ENCODE measurements at places on chromosomes 7 and 10. TPM values are rescaled to one million over a fixed set of nuclear protein-coding genes. Genes with fewer than 3 reads are reported as not detected.

DNA sequence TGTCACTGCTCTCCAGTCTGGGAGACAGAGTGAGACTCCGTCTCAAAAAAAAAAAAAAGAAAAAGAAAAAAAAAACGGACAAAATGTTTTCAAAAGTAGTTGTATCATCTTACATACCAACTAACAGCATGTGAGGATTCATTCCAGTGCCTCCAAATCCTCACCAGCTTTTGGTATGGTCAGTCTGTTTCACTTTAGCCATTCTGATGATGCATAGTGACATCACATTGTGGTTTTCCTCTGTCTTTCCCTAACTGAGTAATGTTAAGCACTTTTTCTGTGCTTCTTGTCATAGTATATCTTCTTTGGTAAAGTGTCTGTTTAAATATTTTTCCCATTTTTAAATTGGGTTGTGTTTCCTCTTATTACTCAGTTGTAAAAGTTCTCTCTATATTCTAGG is 251.4 kb upstream of the CTBP2 start:
- no peaks in the 10 kb centered on the region for H3K4me1 ChIP-seq
- H3K36me3 ChIP-seq: no peaks in the 10 kb centered on the region
- H3K27me3 ChIP-seq: no peaks in the 10 kb centered on the region

DNA sequence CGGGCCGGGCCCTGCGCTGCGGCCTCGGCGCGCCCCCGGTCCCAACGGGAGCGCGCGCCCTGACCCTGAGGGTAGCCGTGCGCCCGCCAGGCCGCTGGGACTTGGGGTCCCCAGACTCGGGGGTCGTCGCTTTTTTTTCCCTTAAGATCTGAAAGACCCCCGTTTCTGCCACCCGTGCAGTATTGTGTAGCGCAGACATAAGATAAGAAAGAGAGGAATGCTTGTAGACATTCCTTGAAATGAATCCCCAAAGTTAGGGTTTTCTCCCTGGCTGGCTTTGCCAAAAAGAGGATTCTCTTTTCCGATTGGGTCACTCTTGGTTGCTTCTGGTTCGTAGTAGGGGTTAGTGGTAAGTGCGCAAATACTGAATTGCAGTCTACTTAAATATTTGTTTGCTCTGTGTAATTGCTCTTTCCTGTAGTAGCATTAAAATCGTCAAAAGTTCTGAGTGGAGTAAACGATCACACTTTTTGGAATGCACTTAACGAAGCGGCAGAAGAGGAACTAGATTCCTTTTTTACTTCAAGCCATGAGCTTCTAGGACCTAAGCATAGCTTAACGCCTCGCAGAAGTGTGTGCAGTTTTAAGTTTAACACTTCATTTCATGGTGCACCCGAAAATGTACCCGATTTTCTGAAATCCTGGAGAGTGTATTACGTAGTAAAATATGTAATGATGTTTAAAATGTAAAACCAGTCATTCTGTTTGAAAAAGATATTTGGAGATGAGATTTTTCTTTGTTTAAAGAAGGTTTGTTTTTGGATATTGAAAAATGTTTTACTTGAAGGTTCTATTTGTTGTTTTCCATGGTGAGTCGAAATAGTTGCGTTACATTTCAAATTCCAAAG is 1.3 kb downstream of the CUL1 start:
- H3K4me1 ChIP-seq: peaks cover 4% of the 10 kb centered on the region
- H3K36me3 ChIP-seq: no peaks in the 10 kb centered on the region
- H3K4me3 ChIP-seq: peak overlapping the region; percentile 97
- peak overlapping the region; percentile 100 for H3K27ac ChIP-seq

- no peak for DNase-seq
- no peaks in the 10 kb centered on the region for H3K27me3 ChIP-seq
- no peak overlapping the region for H3K4me3 ChIP-seq
- H3K4me1 ChIP-seq: peaks cover 42% of the 10 kb centered on the region
- peak overlapping the region; percentile 86 for H3K27ac ChIP-seq
- H3K36me3 ChIP-seq: peaks cover 3% of the 10 kb centered on the region
These were observed 12.5 kb downstream of the ITPRIP start for GRCh38 chr10:104325436-104326435.

- no peaks in the 10 kb centered on the region for H3K36me3 ChIP-seq
- no peak overlapping the region for H3K27ac ChIP-seq
- DNase-seq: no peak
- peaks cover 7% of the 10 kb centered on the region for H3K4me1 ChIP-seq
These were observed 1.2 kb downstream of the MLXIPL start for GRCh38 chr7:73622909-73623797.

GRCh38 chr10:43273543-43273942 is 6.7 kb upstream of the RASGEF1A start:
- H3K4me3 ChIP-seq: no peak overlapping the region
- no peak for DNase-seq
- H3K27me3 ChIP-seq: no peaks in the 10 kb centered on the region
- no peaks in the 10 kb centered on the region for H3K4me1 ChIP-seq

DNA sequence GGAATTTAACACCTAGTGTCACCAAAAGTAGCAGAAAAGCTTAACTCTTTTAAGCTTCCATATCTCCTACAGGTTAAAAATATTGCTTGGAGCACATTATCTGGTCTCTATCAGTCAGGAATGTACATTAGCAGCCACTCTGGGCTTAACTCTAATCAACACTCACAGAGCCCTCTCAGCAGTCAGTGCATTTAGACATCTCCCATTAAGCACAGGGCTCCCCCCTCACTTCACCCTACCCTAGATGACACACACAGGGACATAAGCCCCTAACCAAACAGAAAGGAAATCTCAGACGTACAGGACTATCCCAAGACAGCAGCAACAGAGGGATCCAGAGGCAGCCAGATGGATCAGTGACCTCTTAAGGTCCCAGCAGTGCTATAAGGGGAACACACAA is 26.4 kb downstream of the FBXW4 start:
- peaks cover 46% of the 10 kb centered on the region for H3K36me3 ChIP-seq
- H3K27me3 ChIP-seq: no peaks in the 10 kb centered on the region
- H3K27ac ChIP-seq: no peak overlapping the region
- no peak overlapping the region for H3K4me3 ChIP-seq
- DNase-seq: no peak

DNA sequence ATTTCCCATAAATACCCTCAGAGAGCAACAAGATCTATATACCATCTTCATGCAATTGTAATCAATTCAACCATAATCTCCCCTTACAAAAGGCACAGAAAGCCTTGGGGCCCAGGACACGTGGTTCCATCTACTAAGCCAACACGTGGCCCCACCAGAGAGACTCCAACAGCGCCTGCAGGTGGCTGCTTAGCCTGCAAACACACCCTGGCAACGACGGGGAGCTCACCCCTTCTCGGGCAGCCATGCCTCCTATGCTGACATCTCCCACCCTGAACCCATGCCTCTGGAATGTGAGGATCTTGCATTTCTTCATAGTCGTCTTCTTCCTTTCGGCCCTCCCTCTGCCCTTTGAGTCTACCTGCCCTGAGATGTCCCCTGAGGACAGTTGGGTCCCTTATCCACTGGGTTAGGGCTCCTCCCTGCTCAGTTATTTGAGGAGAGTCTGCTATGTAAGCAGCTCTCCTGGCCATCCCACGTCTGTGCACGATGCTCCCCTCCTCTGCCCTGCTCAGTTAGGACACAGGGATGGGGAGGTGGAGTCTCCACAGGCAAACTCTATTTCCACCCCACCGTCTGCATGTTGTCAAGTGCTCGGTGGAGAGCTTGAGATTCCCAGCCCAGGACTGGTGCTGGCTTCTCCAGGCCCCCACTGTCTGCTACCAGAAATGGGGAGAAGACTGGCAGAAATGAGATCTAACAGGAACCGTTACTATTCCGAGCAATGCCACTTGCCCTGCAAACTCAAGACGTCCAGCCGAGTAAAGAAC is 36.5 kb downstream of the EBF3 start:
- H3K27ac ChIP-seq: no peak overlapping the region
- no peaks in the 10 kb centered on the region for H3K27me3 ChIP-seq
- H3K36me3 ChIP-seq: no peaks in the 10 kb centered on the region
- DNase-seq: no peak

GRCh38 chr10:23172429-23173213 is 19.5 kb upstream of the PTF1A start:
- DNase-seq: peak; percentile 7
- no peak overlapping the region for H3K27ac ChIP-seq
- no peaks in the 10 kb centered on the region for H3K4me1 ChIP-seq
- H3K36me3 ChIP-seq: no peaks in the 10 kb centered on the region
- H3K27me3 ChIP-seq: peaks cover 12% of the 10 kb centered on the region
- no peak overlapping the region for H3K4me3 ChIP-seq

- no peak for DNase-seq
- H3K27me3 ChIP-seq: no peaks in the 10 kb centered on the region
These were observed 51.1 kb downstream of the ASB13 start for GRCh38 chr10:5615316-5615715.

DNA sequence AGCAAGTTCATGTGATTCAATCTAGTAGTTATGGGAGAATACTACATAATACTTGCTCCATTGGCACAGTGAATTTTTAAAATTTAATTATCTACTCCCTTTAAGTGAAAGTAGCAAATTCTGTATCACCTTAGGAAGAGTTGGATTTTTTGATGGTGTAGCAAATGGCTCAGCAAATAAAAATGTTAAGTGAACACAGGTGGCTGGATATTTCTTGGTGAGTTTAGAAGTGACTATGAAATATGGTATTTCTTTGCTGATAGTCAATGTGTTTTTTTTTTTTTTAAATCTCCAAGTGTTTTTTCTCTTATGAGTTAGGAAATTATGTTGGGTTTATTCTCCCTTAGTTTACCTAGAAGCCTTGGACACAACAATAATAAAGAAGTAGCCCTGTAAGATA is 67.8 kb downstream of the CREM start:
- no peaks in the 10 kb centered on the region for H3K36me3 ChIP-seq
- H3K27ac ChIP-seq: peak overlapping the region; percentile 96
- no peaks in the 10 kb centered on the region for H3K4me1 ChIP-seq
- no peak overlapping the region for H3K4me3 ChIP-seq
- H3K27me3 ChIP-seq: no peaks in the 10 kb centered on the region

- H3K4me1 ChIP-seq: no peaks in the 10 kb centered on the region
- no peaks in the 10 kb centered on the region for H3K36me3 ChIP-seq
- no peaks in the 10 kb centered on the region for H3K27me3 ChIP-seq
- no peak for DNase-seq
These were observed 38.6 kb downstream of the STEAP4 start for GRCh38 chr7:88268051-88268450.

DNA sequence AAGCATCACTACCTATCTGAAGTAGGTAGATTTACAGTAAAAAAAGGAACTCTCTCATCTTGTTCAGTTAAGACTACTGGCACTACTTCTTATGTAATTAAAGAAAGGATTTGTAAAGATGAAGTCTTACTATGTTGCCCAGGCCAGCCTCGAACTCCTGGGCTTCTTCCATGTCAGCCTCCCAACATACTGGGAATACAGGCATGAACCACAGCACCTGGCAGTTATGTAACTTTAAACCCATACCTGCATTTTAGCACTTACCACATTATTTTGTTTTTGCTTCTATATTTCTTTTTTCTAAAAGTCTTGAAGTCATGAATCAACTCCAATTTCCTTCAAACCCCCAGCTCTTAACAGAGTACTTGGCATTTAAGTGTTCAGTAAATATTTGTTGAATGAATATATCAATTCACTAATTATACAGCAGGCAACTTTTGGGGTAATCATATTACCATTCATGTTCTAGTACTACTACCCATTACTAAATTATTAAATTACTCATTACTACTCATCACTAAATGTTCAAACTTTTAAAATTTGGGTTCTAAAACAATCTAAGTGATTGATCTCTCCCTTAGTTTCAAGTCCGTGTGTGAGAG is 31.6 kb upstream of the CCDC71L start:
- no peak overlapping the region for H3K4me3 ChIP-seq
- no peak for DNase-seq
- no peaks in the 10 kb centered on the region for H3K36me3 ChIP-seq
- no peaks in the 10 kb centered on the region for H3K4me1 ChIP-seq
- H3K27ac ChIP-seq: no peak overlapping the region
- H3K27me3 ChIP-seq: no peaks in the 10 kb centered on the region

- H3K4me3 ChIP-seq: no peak overlapping the region
- no peak for DNase-seq
- no peaks in the 10 kb centered on the region for H3K36me3 ChIP-seq
These were observed 41.0 kb upstream of the DNAAF5 start for GRCh38 chr7:685540-685939.

GRCh38 chr7:132697003-132697402 is 120.7 kb upstream of the PLXNA4 start:
- no peaks in the 10 kb centered on the region for H3K36me3 ChIP-seq
- H3K27ac ChIP-seq: no peak overlapping the region
- DNase-seq: no peak
- no peak overlapping the region for H3K4me3 ChIP-seq
- no peaks in the 10 kb centered on the region for H3K27me3 ChIP-seq

DNA sequence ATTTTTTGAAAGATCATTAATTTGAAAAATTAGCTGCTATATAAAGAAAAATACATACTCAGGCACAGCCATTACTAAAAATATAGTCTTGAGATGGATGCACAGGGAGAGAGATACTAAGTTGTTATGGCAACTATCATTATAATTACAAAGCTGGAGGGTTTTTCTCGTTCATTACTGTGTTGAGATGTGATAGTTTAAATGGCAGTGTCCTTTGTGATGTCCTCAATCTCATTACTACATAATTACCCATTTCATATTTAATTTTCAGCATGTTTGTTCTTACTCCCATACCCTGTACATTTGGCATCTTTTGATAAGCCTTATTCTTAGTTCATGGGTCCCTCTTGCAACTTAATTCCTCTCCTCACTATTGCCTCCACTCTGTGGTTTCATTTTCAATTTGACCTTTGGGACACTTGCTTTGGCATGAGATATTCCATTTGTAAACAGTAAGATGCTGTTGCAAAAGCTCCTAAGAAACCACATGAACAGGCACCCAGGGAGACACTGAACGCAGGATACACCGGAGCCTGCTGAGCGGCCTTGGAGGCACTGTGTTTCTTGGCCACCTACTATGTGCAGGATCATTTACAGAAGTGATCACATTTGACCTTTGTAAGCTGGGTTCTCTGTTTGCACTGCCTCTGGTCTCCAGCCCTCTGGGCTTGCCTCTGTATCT is 4.8 kb upstream of the CPXM2 start:
- H3K4me1 ChIP-seq: no peaks in the 10 kb centered on the region
- no peak overlapping the region for H3K4me3 ChIP-seq
- DNase-seq: no peak
- H3K36me3 ChIP-seq: no peaks in the 10 kb centered on the region
- no peaks in the 10 kb centered on the region for H3K27me3 ChIP-seq

DNA sequence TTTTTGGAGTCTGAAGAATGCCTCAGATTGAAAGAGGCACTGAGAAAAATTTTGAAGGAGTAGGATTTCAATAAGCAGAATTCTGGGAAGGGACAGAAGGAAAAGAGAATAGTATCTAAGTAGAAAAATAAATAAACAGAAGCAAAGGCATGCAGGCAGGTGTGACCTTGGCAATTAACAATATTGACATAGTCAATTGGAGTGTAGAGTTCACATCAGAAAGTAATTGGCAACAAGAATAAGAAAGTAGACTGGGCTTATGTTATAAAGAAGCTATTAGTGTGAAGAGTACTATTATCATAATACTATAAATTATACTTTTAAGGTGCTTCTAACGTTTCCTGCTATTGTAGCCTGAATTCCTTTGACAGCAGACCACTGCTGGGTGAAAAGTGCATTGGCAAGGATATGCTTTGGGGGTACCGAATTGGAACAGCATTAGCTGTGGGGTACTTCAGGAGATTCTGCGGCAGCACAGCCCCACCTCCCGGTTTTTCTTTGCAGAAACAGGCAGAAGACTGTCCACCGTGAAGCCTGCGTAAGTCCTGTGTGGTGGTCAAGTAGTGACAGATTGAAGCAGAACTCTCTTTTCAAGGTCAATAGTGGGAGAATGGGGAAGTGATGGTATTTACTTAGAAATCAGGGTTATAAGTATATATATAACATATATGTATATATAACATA is 357.0 kb downstream of the THSD7A start:
- no peak for DNase-seq
- no peak overlapping the region for H3K4me3 ChIP-seq
- no peak overlapping the region for H3K27ac ChIP-seq

Gene OR9A2
- not detected for total RNA-seq

Gene SPDYE1
- not detected for total RNA-seq

Gene DNAJC12
- total RNA-seq: 3.2 TPM

Gene COL1A2
- 692 TPM for total RNA-seq

Gene ZNF487
- total RNA-seq: 3.9 TPM

Gene HPSE2
- total RNA-seq: not detected

Measured in ascending aorta (tissue), 2 donors.